ENCODE measurements at places on chromosomes 11 and 22. TPM values are rescaled to one million over a fixed set of nuclear protein-coding genes. Genes with fewer than 3 reads are reported as not detected.
A peak's percentile ranks its signal among the peaks of the same experiment; 100 is the strongest.

DGCR6 gene
- 0.81 TPM for total RNA-seq

XKR3 gene
- 0.44 TPM for total RNA-seq

MIAT gene
- 0.02 TPM for total RNA-seq

TEX12 gene
- total RNA-seq = not detected

P2RX6 gene
- total RNA-seq = 3.6 TPM

MS4A6A gene
- total RNA-seq = not detected

C11orf97 gene
- not detected for total RNA-seq

SLC22A6 gene
- not detected for total RNA-seq

- no peak for DNase-seq
These were observed 39.1 kb downstream of the IZUMO1R start for GRCh38 chr11:94343495-94343894.

- no peak for DNase-seq
These were observed 36.9 kb downstream of the SHANK2 start for GRCh38 chr11:71215425-71215965.

- DNase-seq = peak; percentile 53
These were observed 10.9 kb downstream of the INS start for GRCh38 chr11:2149864-2150847.

- DNase-seq = no peak
These were observed 437.4 kb downstream of the MIAT start for GRCh38 chr22:27094633-27095308.

DNA sequence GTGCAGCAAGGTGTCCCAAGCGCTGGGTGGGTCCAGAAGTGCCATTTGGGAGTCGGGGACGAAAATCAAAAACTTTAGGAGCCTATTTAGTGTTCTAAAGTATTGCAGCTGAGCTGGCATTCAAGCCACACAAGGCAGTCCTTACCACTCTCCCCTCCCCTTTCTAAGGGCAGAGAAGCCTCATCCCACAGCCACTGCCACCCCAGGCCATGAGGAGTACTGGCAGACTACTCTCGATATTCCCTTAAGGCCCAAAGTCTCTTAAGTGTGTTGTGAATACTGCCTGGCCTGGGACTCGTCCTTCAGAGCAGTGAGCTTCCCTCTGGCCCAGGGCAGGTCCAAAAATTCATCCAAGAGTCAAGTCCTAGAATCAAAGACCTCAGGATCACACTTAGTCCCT is 7.8 kb downstream of the FANCF start:
- no peak for DNase-seq

- no peak for DNase-seq
These were observed 33.9 kb downstream of the MMP20 start for GRCh38 chr11:102591160-102591718.

DNA sequence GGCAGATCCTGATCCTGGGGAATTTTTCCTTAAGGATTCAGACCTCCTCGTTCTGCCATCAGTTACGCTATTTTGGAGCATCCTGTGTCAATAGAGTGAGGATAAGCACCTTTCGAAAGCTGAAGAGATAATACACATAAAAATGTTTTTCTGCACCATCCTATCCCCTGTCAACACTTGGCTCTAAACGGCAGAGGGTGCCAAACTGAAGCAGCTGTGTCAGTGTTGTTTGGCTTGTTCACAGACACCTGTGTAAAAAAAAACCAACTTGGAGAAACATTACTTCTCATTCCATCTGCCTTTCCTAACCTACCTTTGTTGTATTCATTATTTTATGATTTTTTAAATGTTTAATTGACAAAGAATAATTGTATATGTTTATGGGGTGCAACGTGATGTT is 417.0 kb upstream of the DDI1 start:
- peak; percentile 46 for DNase-seq

DNA sequence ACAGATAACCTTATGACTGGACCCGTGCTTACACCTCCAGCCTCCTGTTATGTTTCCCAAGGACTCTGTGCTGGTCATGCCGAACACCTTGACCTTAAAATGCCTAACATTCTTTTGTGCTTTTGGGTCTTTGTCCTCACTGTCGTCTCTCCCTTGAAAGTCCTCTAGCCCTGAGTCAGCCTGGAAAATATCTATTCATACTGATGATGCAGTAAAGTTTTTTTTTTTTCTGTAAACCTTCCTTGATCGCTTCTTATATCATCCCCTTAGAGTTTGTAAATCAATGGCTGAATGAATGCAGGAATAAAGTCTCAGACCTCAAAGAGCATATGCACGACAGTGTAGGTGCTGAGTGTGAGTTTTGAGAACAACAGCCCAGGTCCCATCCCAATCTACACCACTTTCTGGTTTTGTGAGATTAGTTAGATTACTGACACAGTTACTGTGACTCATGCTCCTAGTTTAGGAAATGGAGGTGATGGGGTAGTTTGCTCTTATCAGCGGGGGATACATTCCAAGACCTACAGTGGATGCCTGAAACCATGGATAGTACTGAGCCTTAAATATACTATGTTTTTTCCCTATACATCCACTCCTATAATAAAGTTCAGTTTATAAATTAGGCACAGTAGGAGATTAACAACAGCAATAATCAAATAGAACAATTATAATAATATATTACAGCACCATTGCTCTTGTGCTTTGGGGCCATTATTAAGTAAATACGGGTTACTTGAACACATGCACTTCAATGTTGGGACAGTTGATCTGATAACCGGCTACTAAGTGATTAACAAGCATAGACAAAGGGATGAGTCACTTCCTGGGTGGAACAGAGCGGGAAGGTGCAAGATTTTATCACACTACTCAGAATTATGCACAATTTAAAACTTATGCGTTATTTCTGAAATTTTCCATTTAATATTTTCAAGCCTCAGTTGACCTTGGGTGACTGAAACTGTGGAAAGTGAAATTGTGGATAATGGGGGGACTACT is 8.6 kb downstream of the TCN1 start:
- peak; percentile 80 for DNase-seq

DNA sequence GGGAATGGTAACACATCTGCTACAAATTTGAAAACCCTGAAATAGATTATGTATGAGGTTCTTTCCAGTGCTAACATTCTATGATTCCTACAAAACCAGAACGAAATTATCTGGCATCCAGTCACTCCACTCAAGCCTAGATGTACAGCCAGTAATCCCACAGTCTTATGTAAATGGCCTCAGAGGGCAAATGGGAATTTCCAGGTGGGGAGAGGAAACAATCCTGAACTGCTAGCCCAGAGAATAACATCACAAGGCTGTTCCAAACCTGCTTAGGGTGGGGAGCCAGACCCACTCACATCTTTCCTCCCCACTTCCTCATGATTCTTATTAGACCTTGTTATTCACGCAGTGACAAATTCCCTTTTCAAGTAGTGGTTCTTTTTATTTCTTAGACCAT is 3.5 kb downstream of the FIBIN start:
- no peak for DNase-seq

DNA sequence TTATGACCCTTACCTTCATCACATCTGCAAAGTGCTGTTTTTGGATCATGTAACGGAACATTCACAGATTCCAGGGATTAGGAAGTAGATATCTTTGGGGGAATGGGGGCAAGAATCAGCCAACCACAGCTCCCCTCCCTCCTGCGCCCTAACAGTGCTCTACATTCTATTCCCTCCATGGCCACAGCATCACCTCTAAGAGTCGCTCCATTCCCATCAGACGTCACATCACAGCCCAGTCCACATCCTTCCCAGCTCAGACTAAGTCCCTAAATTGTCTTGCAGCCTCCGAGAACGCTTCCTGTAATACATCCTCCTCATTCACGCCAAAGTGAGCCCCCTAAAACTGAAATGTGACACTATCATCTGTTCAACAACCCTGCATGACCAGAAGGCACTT is 5.9 kb downstream of the SCGB1D1 start:
- no peak for DNase-seq

- no peak for DNase-seq
These were observed 2.5 kb downstream of the NCF4 start for GRCh38 chr22:36863281-36863680.

GRCh38 chr11:47332303-47332711 is 20.2 kb downstream of the MYBPC3 start:
- no peak for DNase-seq

DNA sequence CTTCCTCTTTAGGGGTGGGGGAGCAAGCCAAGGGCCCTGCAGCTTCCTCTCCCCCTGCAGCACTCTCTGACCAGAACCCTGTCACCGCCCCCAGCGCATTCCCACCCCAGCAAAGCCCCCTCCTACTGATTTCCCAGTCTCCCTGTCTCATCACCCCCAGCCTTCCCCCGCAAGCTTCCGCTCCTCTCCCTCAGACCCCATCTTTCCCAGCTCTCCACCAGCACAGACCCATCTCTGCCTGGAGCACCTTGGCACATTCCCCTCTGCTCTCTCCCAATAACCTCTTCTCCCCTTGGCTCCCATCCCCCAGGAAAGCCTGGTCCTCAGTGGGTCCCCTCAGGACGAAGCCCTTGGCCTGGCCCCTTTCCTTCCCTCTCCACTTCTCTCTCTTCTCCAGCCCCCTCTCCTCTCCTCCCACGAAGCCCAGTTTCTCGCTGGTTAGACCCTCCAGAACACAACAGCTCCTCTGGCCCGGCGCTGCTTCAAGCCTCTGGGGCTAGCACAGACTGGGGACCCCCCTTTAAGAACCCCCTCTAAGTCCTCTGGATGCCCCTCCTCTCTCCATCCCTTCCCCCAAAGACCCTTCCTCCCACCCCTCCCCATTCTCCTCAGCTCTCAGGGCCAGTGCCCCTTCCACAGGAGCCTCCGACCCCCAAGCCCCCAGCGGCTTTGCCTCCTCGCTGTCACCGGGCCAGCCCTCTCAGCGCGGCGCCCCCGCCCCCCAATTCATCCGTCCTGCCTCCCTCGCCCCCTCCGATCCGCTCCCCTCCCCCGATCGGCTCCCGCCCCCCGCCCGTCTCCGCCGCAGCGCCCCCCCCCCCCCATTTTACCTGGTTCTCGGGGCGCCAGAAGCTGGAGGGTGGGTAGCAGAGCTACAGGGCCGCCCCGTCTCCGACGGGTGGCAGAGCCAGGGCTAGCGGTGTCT is 594 bp downstream of the NRXN2 start:
- DNase-seq = no peak

- DNase-seq = no peak
These were observed 10.6 kb downstream of the EIF3M start for GRCh38 chr11:32594272-32594671.

- DNase-seq = peak; percentile 27
These were observed 16.5 kb upstream of the TPBGL start for GRCh38 chr11:75223954-75224643.

GRCh38 chr11:59801981-59802638 is 8.5 kb downstream of the MRPL16 start:
- DNase-seq = peak; percentile 54

Measured in M059J (cell line).